ENCODE measurements at places on chromosomes 7 and 10. TPM values are rescaled to one million over a fixed set of nuclear protein-coding genes. Genes with fewer than 3 reads are reported as not detected.

Gene CHST15
- total RNA-seq = 11.2 TPM

DNA sequence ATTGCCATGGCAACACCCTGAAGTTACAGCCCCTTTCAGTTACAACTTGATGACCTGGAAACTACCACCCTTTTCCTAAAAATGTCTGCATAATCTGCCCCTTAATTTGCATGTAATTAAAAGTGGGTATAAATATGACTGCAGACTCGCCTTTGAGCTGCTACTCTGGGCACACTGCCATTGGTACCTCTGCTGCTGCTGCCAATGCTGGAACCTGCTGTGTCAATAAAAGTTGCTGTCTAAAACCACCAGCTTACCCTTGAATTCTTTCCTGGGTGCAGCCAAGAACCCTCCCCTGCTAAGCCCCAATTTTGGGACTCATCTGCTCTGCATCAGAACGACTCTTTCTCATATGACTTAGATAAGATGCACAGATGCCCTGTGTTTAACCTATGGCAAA is 10.2 kb upstream of the FRA10AC1 start:
- DNase-seq = no peak

DNA sequence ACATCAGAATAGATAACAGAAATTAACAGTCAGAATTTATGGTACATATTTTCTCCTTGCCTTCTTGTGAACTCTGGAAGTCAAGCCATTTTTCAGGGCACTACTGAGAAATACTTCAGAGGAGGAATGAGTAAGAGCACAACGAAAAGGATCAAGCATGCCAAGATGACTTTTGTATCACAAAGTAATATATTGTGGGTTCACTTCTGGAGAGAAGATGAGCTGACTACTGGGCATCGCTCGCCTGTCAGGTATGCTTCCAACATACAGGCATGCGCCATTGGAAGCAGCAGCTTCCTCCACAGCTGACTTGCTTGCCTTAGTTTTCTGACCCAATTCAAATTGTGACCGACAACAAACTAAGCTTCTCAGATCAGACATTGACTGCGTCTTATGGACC is 137.3 kb downstream of the VTI1A start:
- no peak for DNase-seq

DNA sequence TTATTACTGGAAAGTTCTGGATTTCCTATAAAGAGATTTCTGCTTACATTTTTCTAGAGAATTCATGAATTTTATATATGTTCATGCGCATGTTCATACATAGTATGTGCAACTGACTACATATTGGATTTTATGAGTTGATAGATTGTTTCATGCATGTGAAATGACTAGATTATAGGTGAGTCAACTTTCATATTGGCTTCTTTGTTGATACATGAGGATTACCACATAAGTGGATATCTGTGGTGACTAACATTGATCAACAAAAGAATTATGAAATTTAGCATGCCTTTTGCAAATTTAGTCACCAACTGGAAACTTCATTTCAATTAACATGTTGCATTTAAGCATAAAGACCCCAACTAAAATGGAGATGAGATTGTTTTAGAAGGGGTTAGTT is 99.0 kb downstream of the GNAT3 start:
- DNase-seq = no peak

DNA sequence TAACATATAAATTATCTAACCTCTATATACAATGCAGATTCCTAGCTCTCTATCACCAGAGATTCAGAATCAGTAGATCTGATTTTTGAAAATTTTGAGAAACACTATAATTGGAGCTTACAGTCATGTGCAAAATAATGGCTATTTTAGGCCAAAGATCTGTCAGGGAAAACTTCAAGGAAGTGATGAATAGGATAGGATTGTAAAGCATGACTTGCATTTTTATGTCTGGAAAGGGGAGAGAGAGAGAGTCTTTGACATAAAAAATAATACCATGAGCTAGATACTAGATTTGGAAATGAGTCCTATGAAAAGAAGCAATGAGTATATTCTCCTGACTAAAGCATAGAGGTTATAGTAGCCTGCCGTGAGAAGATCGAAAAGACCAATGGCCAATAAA is 181.1 kb downstream of the SDHAF3 start:
- DNase-seq = no peak

- DNase-seq = no peak
Observed at GRCh38 chr10:47329855-47330254, 7.6 kb downstream of the GDF2 start.

DNA sequence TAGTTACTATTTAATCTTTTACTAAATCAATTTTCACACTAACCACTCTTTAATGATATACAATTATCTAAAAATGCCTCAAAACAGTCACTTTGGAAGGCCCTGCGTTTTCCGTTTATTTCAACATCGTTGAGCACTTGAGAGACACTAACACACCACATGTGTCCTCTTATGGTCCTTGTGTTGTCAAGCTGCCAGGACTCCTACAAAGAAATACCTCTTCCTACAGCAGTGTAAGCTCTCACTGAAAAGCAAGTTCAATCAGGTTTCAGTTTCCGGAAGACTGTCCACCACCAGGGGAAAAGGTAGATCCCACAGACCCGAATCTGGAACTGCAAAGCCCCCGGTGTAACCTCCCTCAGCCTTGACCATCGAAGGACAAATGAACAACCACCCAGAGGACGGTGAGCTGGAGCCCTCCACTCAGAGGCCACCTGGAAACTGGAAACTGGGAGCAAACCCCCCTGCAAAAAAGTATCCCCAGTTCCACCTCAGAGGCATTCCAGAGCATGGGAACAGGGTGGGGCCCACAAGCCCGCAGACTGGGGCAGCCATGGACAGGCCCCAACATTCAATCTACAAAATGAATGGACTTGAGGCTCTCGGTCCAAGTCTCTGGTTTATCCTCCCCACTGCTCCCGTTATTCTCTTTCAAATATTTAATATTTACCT is 37.6 kb downstream of the KCNH2 start:
- DNase-seq = no peak
